ENCODE measurements at places on chromosomes 4 and X. TPM values are rescaled to one million over a fixed set of nuclear protein-coding genes. Genes with fewer than 3 reads are reported as not detected.

The ITM2A gene
- 109 TPM for total RNA-seq

DNA sequence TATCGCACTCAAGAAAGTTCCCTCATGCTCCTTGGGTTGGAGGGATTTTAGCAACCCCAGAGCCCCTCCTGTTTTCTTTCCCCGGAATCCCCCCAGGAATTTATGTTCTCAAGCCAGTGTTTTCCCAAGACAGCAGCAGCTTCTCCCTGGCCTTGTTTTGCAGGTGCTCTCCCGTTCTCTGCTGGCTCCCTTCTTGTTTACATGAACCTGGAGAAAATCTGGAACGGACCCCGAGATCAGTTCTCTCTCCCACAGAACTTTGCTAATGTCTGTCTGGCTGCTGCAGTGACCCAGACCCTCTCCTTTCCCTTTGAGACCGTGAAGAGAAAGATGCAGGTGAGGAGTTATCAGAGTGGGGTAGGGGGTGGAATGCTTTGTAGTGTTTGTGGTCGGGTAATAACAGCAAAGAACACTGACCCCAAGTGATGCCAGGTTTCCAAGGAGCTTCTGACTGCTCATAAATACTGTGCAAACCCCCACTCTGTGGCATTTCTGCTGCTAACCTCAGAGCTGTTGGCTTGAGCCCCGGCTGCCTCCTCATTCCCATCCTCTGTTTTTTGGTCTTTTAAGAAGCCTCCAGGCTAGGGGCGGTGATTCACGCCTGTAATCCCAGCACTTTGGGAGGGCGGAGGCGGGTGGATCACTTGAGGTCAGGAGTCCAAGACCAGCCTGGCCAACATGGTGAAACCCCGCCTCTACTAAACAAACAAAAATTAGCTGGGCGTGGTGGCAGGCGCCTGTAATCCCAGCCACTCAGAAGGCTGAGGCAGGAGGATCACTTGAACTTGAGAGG, 11.1 kb downstream of the SLC25A43 start:
- DNase-seq, result no peak

- no peak for DNase-seq
Measured at GRCh38 chrX:14194711-14195110, 165.0 kb upstream of the GEMIN8 start.

The BMX gene
- not detected for total RNA-seq

The TMPRSS11F gene
- not detected for total RNA-seq

- peak; percentile 53 for DNase-seq
Measured at GRCh38 chrX:16786791-16787735, 797 bp downstream of the TXLNG start.

The SH3TC1 gene
- 33.8 TPM for total RNA-seq

The TEX11 gene
- total RNA-seq, result not detected

- DNase-seq, result no peak
Measured at GRCh38 chr4:126894963-126895362, 737.8 kb upstream of the INTU start.

DNA sequence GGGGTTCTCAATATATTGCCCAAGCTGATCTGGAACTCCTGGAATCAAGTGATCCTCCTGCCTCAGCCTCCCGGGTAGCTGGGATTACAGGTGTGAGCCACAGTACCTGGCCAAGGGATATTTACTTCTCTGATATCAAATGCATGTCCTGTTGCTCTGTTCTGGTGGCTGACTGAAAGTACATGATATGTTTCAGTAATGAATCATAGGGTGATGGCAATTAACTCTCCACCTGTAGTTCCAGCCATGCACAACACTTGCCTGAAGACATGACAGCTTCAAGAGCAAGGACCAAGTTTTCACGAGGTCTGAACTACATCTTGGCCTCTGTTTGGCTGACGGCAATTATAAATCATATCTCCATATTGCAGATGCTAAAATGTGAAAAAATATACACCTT, 9.1 kb downstream of the ZCCHC4 start:
- no peak for DNase-seq

The MBNL3 gene
- total RNA-seq, result 34.0 TPM

DNA sequence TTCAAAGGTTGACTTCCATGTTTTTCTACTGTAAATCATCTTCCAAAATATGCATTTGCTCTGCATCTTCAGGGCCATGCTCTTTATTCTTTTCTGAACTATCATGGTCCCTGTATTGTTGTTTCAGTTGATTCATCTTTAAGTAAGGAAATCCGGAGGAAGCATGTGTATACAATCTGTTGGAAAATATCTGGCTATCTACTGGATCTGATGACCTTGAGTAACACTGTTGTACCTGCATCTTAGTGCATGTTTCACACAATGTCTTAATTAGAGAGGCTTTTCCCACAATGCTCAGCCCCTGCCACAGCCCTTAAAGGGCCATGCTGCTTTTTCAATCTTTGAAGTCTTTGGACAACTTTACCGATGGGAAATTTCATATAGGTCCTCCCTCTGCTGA, 61.8 kb upstream of the SH3RF1 start:
- no peak for DNase-seq

DNA sequence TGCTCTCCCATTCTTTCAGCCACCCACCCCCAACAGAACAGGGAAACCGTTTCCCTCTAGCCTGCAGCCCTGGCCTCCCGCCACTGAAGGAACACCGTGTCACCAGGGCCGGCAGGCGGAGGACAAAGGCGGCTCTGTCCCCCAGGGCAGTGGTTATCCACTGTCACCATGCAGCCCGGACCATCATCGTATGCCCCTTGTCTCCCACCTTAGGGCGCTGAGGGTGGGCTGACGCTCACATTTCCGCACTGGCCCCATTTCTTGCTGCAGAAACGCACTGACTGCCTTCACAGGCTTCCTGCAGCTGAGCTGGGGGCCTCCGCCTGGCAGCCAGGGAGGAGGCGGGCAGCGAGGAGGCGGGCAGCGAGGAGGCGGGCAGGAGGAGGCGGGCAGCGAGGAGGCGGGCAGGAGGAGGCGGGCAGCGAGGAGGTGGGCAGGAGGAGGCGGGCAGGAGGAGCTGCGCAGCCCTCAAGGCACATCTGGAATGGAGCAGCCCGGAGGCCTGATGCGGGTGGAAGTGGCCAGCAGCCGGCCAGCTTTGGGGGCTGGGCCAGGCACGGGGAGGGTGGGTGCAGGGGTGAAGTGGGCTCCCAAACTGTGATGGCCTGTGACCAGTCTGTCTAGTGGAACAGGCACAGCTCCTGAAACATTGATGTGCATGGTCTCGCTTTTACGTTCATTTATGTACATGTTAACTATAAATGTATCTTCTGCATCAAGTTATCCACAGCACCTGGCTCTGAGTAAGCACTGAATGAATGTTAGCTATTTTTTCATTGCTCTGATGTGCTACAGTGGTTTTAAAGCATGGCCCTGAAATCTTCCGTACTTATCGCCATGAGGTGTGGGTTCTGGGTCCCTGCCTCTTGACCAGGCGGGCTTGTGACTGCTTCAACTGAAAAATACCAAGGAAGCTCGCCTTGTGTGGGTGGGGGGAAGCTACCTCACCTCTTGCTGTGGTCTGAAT, 20.6 kb upstream of the KIAA0232 start:
- DNase-seq, result no peak

DNA sequence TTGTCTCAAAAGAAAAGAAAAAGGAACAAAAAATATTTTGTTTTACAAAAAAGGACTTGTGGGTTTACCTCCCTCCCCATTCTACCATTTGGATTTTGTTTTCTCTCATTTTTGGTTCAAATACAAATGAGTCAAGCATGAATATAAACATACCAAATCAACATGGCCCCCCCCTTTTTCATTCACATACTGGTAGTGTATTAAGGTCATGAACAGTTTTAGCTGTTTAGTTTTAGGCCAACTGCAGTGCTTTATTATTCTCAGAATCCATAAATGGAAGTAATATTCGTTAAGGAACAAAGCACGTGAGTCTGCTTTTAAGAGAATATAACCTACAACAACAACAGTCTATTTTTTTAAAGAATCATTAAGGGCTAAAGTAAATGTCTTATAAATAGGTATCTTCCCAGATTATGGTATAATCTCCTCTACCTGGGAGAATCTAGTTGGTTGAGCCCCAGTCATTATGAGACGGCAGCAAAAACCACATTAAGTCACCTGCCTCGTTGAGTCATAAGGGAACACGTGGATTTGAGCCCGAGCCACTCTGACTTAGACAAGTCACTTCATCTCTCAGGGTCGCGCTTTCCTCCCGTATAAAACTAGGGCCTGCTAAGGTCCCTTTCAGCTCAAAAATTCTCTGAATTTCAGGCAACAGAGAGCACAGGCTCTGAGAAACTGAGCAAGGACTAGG, 26.7 kb downstream of the BCLAF3 start:
- no peak for DNase-seq

The RADX gene
- 10.4 TPM for total RNA-seq

DNA sequence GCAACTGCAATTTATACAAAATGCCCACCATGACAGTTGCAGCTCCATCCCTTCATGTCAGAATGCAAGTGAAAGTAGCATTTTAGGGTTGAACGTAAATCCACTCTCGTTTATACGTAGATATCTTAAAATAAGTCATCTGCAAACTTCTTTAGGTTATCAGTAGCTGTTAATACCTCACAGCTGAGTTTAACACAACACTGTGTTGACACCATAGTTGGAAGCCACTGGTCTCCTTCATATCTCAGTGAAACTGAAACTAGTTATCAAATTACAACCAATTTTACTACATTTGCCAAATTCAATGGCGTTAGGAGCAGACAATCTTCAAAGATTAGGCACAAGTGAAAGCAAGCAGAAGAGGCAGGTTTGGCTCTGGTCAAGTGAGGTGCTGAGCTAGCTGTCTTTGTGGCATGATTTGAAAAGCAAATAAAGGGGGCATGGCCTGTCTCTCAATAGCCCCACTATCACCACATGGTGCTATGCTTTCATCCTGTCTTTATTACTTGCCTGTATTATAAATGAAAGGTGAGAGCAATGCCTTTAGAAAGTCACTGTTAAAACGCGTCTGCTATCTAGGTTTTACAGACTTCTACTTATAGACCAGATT, 12.3 kb downstream of the PPP3CA start:
- no peak for DNase-seq

DNA sequence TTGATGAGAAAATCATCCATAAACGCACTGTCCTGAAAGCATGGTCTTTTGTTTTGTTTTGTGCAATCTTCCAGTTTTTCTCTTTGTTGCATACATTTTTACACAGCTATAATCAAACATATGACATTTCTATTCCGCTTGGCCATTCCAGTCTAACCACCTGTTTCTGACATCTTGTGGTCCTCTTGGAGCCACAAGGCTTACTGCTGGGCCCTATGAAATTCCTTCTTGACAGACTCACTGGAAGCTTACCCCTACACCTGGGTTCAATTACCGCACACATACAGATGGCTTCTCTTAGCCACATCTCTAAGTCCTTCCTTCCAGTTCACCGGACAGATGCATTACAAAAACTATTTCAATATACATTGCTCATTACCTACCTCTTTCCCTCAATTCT, 72.4 kb downstream of the PAPSS1 start:
- DNase-seq, result no peak

DNA sequence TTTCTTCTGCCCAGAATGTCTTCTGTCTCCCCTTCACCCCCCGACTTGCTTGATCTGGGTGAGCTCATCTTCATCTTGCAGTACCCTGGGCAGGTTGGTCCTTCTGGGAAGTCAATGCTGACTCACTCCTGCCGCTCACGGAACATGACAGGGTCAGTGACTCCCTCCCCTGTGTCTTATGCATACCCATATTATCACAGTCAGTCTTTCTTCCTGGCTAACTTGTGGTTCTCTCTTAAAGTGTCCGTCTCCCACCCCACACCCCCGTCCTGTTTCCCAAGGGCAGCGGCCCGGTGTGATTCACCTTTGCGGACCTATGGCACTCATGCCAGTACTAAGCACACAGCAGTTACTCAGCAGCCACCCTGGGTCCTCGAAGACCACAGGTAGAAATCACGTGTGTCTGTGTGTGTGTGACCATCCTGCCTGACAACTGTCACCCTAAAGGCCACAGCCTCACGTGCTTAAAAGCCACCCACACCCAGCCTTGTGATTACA, 17.7 kb downstream of the IQSEC2 start:
- peak; percentile 32 for DNase-seq

The MUC7 gene
- total RNA-seq, result not detected

DNA sequence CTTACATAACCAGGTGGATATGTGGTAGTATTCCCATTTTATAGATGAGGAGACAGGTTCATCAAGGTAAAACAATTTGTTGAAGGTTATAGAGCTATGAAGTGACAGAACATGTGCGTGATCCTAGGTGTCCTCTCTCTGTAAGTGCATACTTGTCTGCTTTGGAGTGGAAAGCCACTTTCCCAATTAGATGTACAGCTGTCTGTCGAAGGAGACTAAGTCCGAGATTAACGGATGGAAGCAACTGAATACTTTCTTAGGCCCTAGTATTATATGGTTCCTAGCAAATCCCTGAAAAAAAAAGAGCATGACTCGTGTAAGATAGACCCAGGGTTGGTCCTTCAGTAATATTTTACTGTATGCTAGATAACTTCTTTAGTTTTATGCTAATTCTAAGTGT, 19.7 kb downstream of the TMEM131L start:
- DNase-seq, result no peak

GRCh38 chrX:137891431-137891830, 325.5 kb downstream of the ZIC3 start:
- DNase-seq, result no peak

The ADAM29 gene
- not detected for total RNA-seq

DNA sequence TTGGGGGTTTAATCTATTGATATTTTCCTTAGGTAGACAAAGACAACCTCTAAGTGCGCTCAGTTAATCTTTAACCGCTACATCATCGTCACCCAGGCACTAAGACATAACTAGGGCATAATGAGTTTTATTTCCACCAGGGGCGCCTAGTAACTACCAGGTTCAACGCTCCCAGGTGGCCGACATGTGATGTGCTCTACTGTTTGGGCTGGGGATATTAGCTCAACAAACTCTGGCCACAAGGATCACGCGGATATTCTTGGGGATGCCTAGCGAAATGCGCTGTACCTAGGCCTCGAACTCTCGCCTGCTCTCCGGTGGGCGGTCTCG, 915 bp upstream of the RAB33B start:
- peak; percentile 82 for DNase-seq

- DNase-seq, result no peak
Measured at GRCh38 chr4:21962691-21963090, 14.1 kb upstream of the KCNIP4 start.

The NWD2 gene
- total RNA-seq, result not detected

DNA sequence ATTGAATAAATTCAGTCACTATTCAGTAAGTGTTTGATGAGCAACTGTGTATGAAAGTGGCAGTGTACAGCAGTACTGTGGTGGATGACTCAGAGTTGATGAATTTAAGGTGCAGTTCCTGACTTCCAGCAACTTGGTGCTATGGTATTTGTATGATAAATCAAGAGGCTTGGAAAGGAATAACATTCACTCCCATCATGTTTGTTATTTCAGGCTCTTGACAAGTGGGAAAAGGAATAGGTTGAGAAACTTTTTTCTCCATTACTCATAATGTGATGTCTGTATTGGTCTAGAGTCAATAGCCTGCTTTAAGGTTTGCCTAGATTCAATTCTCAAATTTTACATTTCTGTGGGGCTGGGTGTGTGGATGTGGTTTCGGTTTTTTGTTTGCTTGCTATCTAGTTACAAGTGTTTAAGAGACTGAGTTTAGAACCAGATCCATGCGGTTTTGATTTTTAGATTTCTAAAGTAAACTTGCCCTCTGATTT, 35.1 kb upstream of the CYP2U1 start:
- no peak for DNase-seq

The PDGFC gene
- total RNA-seq, result not detected

GRCh38 chrX:129932821-129933321, 26.9 kb downstream of the UTP14A start:
- no peak for DNase-seq

All from naive thymus-derived CD4-positive, alpha-beta T cell (primary cell).